GM12878 (cell line): ENCODE measurements at places on chromosomes 7 and 10. TPM values are rescaled to one million over a fixed set of nuclear protein-coding genes. Genes with fewer than 3 reads are reported as not detected.

GRCh38 chr10:117352724-117353123 is 22.5 kb downstream of the PDZD8 start:
- H3K27ac ChIP-seq, result no peak overlapping the region
- H3K4me3 ChIP-seq, result no peak overlapping the region
- no peaks in the 10 kb centered on the region for H3K36me3 ChIP-seq
- DNase-seq, result no peak

DNA sequence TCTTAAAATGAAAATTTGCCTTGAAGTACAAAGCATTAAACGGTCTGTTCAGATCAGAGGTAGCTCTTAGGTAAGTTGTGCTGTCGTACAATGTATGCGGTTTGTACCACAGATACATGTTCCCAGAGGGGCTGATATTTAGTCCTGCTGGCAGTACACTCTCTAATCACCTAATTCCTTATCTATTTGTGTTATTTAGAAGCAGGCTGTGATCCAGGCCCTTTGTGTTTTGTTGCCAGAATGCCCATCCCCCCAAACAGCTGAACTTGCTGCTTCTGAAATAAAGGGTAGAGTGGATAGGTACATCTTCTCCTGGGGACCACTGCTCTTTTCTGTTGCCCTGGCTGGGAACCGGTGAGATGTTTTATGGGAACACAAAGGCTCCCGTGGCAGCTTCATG is 84.5 kb downstream of the SND1 start:
- no peak overlapping the region for H3K27ac ChIP-seq
- no peaks in the 10 kb centered on the region for H3K27me3 ChIP-seq
- H3K36me3 ChIP-seq, result peaks cover 27% of the 10 kb centered on the region

The SFRP5 gene
- total RNA-seq, result 0.11 TPM in 1 of 2 replicates, not detected in the other

- peak overlapping the region; percentile 59 for H3K27ac ChIP-seq
- H3K4me3 ChIP-seq, result peak overlapping the region; percentile 28; the same call in 1 of the 2 replicates
- no peaks in the 10 kb centered on the region for H3K36me3 ChIP-seq
- H3K27me3 ChIP-seq, result no peaks in the 10 kb centered on the region
Measured at GRCh38 chr7:98641646-98642500, 24.8 kb downstream of the NPTX2 start.

The PTPRN2 gene
- not detected in 2 replicates for total RNA-seq

- no peak overlapping the region for H3K27ac ChIP-seq
- DNase-seq, result no peak
- H3K36me3 ChIP-seq, result no peaks in the 10 kb centered on the region
- no peaks in the 10 kb centered on the region for H3K4me1 ChIP-seq
- no peak overlapping the region for H3K4me3 ChIP-seq
Measured at GRCh38 chr7:97128736-97129135, 11.2 kb downstream of the SDHAF3 start.

The TUBAL3 gene
- not detected in 2 replicates for total RNA-seq

- peaks cover 58% of the 10 kb centered on the region for H3K4me1 ChIP-seq
- peak overlapping the region; percentile 98 for H3K27ac ChIP-seq
- DNase-seq, result peak; percentile 91
- H3K27me3 ChIP-seq, result no peaks in the 10 kb centered on the region
Measured at GRCh38 chr10:79285315-79286197, 61.7 kb upstream of the PPIF start.

GRCh38 chr7:143485500-143485899 is 7.8 kb downstream of the TAS2R41 start:
- H3K27me3 ChIP-seq, result no peaks in the 10 kb centered on the region
- H3K27ac ChIP-seq, result no peak overlapping the region
- no peaks in the 10 kb centered on the region for H3K4me1 ChIP-seq
- no peaks in the 10 kb centered on the region for H3K36me3 ChIP-seq
- no peak for DNase-seq

DNA sequence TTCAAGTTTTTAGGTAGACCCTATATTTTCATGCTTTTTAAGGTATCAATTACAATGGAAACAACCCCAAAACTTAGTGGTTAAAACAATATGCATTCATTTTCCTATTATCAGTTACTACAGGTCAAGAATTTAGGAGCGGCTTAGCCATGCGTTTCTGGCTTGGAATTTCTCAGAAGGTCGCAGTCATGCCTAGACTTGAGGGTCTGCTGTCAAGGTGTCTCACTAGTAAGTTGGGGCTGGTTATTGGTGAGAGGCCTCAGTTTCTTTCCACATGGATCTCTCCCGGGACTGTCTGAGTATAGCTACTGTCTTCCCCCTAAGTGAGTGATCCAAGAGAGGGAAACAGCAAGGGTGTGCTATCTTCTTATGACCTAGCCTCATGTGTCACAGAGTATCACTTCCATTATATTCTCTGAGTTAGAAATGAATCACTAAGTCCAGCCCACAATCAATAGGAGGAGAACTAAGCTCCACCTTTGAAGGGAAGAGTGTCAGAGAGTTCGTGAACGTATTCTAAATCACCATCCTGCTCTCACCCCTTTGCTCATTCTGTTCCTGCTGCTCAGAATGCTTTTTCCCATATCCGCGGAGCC is 80.5 kb downstream of the RTKN2 start:
- no peaks in the 10 kb centered on the region for H3K36me3 ChIP-seq
- H3K27me3 ChIP-seq, result no peaks in the 10 kb centered on the region
- no peak overlapping the region for H3K27ac ChIP-seq
- H3K4me3 ChIP-seq, result no peak overlapping the region

- peaks cover 6% of the 10 kb centered on the region for H3K36me3 ChIP-seq
- DNase-seq, result no peak
- H3K27ac ChIP-seq, result no peak overlapping the region
- no peaks in the 10 kb centered on the region for H3K27me3 ChIP-seq
Measured at GRCh38 chr10:103333934-103334520, 16.9 kb downstream of the PCGF6 start.

The KLHDC10 gene
- 12.9 and 15.4 TPM in 2 replicates for total RNA-seq

The MSRB2 gene
- 7.1 and 9.8 TPM in 2 replicates for total RNA-seq

The ING3 gene
- total RNA-seq, result 15.2 and 15.5 TPM in 2 replicates

- H3K36me3 ChIP-seq, result no peaks in the 10 kb centered on the region
- DNase-seq, result no peak
- H3K4me3 ChIP-seq, result peak overlapping the region; percentile 84
- peaks cover 4% of the 10 kb centered on the region for H3K4me1 ChIP-seq
- H3K27me3 ChIP-seq, result no peaks in the 10 kb centered on the region
Measured at GRCh38 chr7:22823142-22823497, 471 bp upstream of the TOMM7 start.

GRCh38 chr10:127851661-127852194 is 41.0 kb downstream of the CLRN3 start:
- DNase-seq, result no peak
- no peaks in the 10 kb centered on the region for H3K36me3 ChIP-seq
- H3K4me3 ChIP-seq, result no peak overlapping the region
- H3K4me1 ChIP-seq, result peaks cover 14% of the 10 kb centered on the region
- H3K27ac ChIP-seq, result no peak overlapping the region

The LAMB4 gene
- not detected in 2 replicates for total RNA-seq

- 0 out of 2 replicates have a peak overlapping the region, but pooled peaks have one; percentile 53 for H3K4me3 ChIP-seq
- no peak for DNase-seq
- no peaks in the 10 kb centered on the region for H3K27me3 ChIP-seq
- peaks cover 34% of the 10 kb centered on the region; the same call in 1 of the 2 replicates for H3K36me3 ChIP-seq
- H3K27ac ChIP-seq, result peak overlapping the region; percentile 97
- H3K4me1 ChIP-seq, result peaks cover 52% of the 10 kb centered on the region
Measured at GRCh38 chr10:61943674-61944378, 42.3 kb downstream of the ARID5B start.

The LDB3 gene
- 0.05 TPM in 1 of 2 replicates, not detected in the other for total RNA-seq

GRCh38 chr7:53191191-53191695 is 155.8 kb downstream of the POM121L12 start:
- no peak for DNase-seq
- H3K4me3 ChIP-seq, result no peak overlapping the region
- no peaks in the 10 kb centered on the region for H3K4me1 ChIP-seq

DNA sequence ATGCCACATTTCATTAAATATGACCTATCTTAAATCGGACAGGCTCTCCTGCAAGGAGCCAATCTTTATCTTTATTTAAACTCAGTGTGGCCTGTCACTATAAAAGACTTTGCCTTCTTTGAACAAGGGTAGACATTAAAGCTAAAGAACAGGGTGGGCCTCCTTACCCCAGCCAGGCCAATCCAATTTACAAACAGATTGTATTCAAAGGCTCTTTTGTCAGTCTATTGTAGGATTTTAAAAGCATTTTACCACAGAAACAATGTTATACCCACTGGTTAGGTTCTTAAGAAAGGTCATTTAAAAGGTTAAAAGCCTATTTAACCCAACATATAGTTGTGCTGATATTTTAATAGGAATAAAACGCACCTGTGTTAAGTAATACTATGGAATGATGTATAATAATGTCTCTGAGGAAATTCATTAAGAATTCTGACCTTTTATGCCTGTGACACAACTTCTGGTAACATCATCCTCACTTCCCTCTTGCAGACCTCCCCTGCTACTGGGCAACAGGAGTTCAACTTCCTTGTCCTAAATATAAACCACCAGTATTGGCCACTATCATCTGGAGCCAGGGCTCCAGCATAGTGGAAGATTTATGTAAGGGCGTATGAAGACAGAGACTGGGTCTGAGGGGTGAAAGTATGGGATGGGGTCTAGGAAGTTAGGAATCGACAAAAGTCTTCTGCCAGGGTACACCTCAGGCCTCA is 32.5 kb downstream of the MTERF1 start:
- no peaks in the 10 kb centered on the region for H3K36me3 ChIP-seq
- H3K4me3 ChIP-seq, result no peak overlapping the region
- H3K27me3 ChIP-seq, result no peaks in the 10 kb centered on the region
- no peak for DNase-seq
- no peak overlapping the region for H3K27ac ChIP-seq

The RAB19 gene
- total RNA-seq, result 0.35 TPM in 1 of 2 replicates, not detected in the other

- H3K4me3 ChIP-seq, result peak overlapping the region; percentile 5; the same call in 1 of the 2 replicates
- no peak for DNase-seq
- peak overlapping the region; percentile 34 for H3K27ac ChIP-seq
- H3K27me3 ChIP-seq, result no peaks in the 10 kb centered on the region
- H3K36me3 ChIP-seq, result peaks cover 3% of the 10 kb centered on the region; the same call in 1 of the 2 replicates
Measured at GRCh38 chr10:11595395-11595692, 16.1 kb downstream of the USP6NL start.

GRCh38 chr10:78620985-78621799 is 447.6 kb upstream of the ZMIZ1 start:
- no peak overlapping the region for H3K4me3 ChIP-seq
- no peaks in the 10 kb centered on the region for H3K4me1 ChIP-seq
- no peaks in the 10 kb centered on the region; the same call in none of the 2 replicates for H3K27me3 ChIP-seq
- H3K36me3 ChIP-seq, result no peaks in the 10 kb centered on the region

DNA sequence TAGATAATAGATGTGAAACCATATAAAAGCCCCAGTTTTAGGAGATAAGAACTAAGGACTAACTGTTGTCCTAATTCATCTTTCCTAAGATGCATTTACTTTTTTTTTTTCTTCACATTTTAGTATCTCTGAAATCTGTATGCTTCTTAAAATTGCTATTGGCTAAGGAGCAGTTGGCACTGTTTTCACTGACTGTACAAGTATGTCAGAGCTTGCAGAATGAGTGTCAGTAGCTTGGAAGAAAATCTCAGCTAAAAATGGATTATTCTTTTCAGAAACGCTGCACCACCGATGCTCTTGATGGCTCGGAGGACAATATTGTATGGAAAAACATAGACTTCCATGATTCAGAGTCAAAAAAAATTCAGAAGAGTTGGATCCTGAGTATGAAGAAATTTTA is 91.1 kb upstream of the DNAJB12 start:
- H3K4me3 ChIP-seq, result no peak overlapping the region
- no peaks in the 10 kb centered on the region for H3K4me1 ChIP-seq
- no peaks in the 10 kb centered on the region for H3K27me3 ChIP-seq
- no peak for DNase-seq
- no peaks in the 10 kb centered on the region for H3K36me3 ChIP-seq
- H3K27ac ChIP-seq, result no peak overlapping the region

- H3K36me3 ChIP-seq, result no peaks in the 10 kb centered on the region
- peak overlapping the region; percentile 66; the same call in 1 of the 2 replicates for H3K4me3 ChIP-seq
- H3K27me3 ChIP-seq, result no peaks in the 10 kb centered on the region
- H3K4me1 ChIP-seq, result peaks cover 43% of the 10 kb centered on the region
- H3K27ac ChIP-seq, result peak overlapping the region; percentile 79
Measured at GRCh38 chr7:117014673-117015133, 61.4 kb downstream of the ST7 start.

The AS3MT gene
- total RNA-seq, result not detected in 2 replicates

The ADAM8 gene
- 86.1 and 92.7 TPM in 2 replicates for total RNA-seq

The KCNIP2 gene
- 1.8 and 3.6 TPM in 2 replicates for total RNA-seq

DNA sequence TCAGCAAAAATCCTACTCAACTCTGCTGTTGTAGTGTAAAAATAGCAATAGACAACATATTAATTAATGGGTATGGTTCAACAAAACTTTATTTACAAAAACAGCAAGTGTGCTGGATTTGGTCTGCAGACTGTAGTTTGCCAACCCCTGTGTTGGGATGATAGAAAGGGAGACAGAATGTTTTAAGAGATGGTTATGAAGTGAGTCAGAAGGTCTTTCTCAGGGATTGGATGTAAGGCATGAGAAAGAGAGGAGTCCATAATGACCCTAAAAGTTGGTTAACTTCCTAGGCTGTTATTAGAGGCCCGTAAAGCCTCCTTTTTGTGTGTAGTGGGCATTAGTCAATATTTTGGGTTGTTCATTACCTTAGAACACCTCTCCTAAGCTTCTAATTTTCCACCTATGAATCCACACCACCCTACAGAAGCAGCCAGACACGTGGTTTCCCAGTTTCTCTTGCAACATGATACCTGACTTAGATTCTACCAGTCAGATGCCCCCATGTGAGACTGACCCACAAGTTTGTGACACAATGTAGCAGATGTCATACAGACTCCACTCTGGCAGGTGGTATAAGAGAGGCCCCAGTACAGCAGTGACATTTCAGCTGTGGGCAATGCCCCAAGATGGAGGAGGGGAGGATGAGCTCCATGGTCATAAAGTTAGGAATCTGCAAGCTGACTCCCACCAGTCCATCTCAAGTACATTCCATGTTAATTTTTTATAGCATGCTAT is 1015.6 kb downstream of the KCNMA1 start:
- H3K36me3 ChIP-seq, result no peaks in the 10 kb centered on the region
- H3K4me3 ChIP-seq, result no peak overlapping the region
- H3K27ac ChIP-seq, result no peak overlapping the region
- no peak for DNase-seq
- no peaks in the 10 kb centered on the region; the same call in 1 of the 2 replicates for H3K4me1 ChIP-seq

The ANKRD7 gene
- 0.31 TPM in 1 of 2 replicates, not detected in the other for total RNA-seq
